Testis (tissue), 5 donors: ENCODE measurements at places on chromosomes 12 and 14. TPM values are rescaled to one million over a fixed set of nuclear protein-coding genes. Genes with fewer than 3 reads are reported as not detected.
A peak's percentile ranks its signal among the peaks of the same experiment; 100 is the strongest.

Gene BMP4
- total RNA-seq, result 2.0 TPM

Gene OXA1L
- 79.8 TPM for total RNA-seq

Gene CEP83
- 48.4 TPM for total RNA-seq

Gene SDR9C7
- total RNA-seq, result 0.43 TPM

Gene SELPLG
- 1.1 TPM for total RNA-seq

- no peak for DNase-seq
Measured at GRCh38 chr14:24042746-24043145, 9.1 kb upstream of the CARMIL3 start.

DNA sequence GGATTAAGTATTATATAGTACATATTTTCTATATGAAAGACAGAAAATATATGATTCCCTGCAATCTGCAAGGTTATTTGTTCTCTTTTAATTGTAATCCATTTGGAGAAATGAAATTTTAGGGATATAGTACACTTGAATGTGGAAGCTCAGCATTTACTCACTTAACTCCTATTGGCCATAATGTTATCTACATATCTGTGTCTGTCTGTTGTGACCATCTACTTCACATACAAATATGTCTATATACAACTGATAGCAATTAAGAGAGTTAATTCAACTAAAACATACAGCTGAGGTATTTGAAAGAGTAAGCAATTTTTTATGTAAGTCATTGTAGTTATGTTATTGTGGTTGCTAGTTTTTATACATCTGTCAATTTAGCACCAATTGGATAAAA is 12.9 kb downstream of the FOXG1 start:
- no peak for DNase-seq

- no peak for DNase-seq
Measured at GRCh38 chr14:23103581-23103980, 1.2 kb downstream of the CIROP start.

DNA sequence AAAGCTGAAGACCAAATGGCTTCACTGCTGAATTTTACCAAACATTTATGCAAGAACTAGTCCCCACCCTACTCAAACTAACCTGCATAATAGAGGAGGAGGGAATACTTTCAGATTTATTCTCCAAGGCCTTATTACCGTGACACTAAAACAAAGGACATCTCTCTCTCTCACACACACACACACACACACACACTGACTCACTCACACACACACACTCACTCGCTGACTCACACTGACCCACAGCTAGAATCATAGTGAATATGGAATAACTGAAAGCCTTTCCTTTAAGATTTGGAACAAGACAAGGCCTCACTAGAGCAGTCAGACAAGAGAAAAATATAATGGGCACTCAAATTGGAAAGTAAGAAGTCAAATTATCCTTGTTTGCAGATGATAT is 1014.1 kb downstream of the TMTC2 start:
- DNase-seq, result no peak

DNA sequence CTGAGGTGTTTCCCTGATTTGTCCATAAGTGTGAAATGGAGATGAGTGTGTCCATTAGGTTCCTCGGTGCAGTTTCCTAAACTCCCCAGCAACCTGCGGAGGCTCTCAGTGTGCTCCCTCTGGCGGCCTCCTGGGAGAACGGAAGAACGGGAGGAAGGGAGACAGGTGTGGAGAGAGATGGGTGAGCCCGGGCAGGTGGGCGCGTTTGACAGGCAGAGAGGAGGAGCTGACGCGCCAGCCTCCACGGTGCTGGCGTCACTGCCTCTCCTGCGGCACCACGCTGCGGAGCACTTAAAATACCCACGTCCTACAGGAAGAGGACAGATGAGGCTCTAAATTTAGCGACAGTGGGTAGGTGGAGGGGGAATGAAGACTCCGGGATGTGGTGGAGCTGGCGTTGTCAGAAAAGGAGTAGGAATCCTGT is 26.8 kb upstream of the PEX5 start:
- peak; percentile 38 for DNase-seq

DNA sequence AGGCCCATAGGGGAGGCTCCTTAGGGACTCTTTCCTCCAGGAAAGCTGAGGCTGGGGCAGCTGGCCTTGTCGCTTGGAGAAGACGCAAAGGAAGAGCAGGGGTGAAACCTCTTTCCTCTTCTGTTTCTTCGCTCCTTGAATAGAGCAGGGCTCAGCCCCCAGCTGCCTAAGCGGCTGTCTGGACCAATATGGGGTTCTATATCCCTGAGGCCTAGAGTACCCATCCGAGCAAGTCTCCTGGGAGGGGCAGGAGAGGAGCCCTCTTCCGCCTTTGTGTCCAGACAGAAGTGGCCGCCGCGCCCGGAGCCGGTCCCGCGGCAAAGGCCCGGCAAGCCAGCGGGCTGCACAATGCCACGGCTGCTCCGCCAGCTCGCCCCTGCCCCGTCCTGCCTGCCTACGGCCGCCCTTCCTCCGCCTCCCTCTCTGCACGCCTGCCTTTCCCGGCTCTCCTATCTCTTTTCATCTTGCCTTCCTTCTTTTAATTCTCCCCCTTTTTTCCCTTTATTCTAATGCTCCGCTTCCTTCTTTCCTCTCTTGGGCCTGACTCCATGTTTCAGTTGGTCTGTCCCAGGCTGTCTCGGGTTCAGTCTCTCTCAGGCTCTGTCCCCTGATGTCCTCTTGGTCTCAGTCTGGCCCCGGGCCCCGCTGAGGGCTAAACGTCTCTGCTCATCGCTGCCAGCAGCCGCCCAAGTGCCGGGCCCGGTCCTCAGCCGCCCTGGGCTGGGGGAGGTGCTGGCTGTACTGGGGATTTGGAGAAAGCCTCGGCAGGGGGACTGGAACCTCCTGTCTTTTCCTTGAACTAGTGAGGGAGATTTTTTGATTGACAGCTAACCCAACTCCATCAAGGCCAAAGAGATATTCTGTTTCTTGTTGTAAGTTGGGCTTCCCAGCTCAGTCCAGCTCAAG is 2.5 kb upstream of the HOXC9 start:
- no peak for DNase-seq

DNA sequence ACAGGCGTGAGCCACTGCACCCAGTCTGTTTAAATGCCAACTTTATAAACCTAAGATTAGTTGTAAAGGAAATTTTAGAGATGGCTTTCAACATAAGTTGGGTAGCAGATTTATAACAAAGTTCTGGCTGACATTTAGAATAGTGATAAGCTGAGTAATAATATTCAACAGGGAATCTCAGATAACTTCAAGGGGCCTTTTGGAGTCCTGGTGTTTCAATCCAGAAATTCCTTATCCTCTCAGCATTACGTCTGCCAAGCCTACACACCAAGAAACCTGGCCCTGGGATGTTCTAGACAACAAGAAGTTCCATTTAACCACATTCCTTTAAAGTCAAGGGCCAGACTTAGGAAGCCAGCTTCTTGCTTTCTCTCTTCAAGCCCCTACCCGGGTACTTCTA is 59.5 kb upstream of the DYRK2 start:
- no peak for DNase-seq

DNA sequence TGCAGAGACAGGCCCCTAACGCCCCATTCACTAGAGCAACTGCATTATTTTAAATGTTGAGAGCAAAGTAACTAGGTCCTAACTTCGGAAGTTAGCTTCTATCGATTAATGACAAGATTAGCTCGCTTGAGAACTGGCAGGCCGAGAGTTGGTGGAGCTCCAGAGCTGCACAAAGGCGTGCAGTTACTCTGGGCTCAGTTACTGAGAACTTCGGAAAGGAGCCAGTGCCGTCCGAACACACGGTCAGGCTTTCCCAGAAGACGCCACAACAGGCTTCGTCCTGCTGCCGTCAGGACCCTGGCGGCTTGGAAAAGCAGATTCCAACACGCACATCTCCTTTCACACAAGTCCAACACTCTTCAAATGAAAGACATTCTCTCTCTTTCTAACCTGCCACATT is 45.4 kb upstream of the TESC start:
- DNase-seq, result no peak

DNA sequence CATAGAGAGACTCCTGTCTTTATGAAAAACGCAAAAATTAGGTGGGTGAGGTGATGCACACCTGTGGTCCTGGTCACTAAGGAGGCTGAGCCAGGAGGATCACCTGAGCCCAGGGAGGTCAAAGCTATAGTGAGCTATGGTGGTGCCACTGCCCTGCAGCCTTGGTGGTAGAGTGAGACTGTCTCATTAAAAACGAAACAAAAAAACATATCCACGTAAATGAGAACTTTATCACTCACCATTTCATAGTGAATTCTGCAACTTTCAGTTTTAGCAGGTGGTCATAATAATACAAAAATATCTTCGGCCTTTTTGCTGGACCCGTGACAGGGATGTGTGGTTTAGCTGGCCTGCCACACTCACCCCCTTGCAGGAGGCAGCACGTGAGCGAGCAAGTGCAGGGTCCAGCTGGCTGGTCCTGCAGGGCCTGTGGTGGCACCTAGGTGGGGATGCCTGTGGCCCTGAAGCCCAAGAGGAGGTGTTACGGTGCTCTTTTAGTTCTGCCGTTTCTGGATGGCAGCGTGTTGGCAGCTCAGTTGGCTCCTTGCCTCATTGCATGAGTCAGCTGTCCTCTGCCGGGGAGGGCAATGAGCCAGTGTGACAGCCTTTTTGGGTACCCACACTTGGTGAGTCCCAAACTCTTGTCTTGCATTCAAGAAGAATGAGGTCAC is 1330.7 kb upstream of the TMEM132C start:
- peak; percentile 51 for DNase-seq
